ENCODE measurements at places on chromosomes 6 and 20.

DNA sequence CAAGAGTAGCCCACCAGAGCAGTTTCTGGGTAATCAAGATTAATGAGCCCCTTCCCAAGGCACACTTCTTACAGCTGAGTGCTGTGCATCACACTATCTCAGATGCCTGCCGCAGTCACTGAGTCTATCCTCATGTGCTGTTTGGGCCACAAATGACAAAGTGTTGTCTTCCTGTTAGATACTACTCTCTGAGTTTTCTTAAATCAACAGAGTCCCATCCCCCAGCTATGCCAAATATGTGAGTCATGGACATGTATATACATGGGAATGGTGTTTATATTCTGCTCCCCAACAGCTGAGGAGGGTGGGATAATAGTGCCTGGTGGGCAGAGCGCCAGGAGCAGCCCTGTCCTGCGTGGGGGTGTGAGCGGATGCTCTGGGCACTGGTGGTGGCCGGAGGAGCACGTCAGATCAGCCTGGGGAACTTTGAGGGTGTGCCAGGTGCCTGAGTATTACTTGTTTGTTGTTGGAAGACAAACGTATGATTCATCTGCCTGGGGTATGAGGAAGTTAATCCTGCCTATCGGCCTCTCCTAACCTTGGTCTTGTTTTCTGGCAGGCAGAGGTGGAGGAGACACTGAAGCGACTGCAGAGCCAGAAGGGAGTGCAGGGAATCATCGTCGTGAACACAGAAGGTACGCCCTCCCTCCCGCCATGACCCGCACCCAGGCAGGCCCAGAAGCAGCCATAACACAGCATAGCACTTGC, 9.6 kb downstream of the DYNLRB1 start:
- DNase-seq = peak; percentile 52

GRCh38 chr6:43764772-43765171, 5.2 kb upstream of the VEGFA start:
- DNase-seq = no peak

DNA sequence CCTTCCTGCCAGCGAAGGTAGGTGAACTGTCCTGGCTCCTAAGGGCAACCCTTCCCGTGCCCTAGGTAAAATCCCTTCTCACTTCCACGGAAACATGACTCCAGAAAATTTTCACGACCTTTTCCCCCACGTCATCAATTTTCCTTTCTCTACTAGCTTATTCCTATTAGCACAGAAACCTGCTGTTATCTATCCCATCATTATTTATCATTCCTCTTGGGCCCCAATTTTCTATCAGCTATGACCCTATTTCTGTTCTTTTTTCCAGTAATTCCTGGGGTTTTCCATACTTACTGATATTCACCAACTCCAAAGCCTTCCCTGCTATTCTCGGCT, 23.8 kb upstream of the GCM1 start:
- no peak for DNase-seq

DNA sequence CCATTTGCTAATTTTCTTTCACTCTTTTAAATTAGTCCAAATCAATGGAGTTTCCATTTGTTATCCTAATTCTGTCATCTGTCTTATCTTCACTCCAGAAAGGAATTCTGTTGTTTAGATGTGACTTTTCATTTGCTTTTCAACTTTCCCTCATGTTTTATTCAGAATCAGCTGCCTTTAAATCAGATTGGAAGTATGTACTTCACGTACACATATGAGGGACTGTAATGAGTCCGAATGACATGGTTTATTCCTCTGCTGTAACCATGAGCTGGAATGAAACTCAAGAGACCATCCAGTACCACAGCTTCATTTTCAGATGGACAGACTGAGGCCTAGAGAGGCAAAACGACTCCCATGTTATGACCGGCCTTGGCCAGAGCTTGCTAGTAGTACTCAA, 302.3 kb downstream of the KIF16B start:
- no peak for DNase-seq

- DNase-seq = no peak
Measured at GRCh38 chr6:154414021-154414813, 57.6 kb upstream of the IPCEF1 start.

GRCh38 chr6:40819182-40819834, 219.7 kb downstream of the UNC5CL start:
- no peak for DNase-seq

DNA sequence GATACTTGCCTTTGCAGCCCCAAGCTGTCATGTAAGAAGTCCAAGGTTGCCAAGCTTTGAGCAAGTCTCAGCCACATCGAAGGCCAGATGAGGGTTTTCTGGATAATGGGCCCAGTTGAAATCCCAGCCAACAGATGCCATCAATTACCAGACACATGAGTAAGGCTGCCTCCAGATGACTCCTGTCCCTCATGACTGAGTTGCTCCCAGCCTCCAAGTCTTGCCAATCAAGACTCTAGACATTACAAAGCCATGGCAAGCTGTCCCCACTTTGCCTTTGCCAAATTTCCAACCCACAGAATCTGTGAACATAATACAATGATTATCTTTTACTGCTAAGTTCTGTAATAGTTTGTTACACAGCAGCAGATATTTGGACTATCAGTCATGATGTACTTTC, 76.8 kb upstream of the ARMC2 start:
- no peak for DNase-seq

DNA sequence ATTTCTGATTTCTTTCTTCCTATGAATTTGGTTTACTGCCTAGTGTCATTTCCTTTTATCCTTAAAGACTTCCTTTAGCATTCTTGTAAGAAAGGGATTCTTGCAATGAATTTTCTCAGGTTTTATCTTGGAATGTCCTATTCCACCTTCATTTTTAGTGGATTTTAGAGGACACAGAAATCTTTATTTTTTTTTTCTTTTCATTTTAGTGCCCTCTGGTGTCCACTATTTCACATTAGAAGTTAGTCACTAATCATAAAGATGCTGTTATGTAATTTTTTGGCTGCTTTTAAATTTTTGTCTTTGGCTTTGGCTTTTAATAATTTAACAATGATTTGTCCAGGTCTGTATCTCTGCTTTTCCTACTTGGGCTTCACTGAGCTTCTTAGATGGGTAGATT, 28.1 kb downstream of the LMBRD1 start:
- DNase-seq = no peak

GRCh38 chr6:147906361-147906760, 397.9 kb downstream of the SAMD5 start:
- DNase-seq = no peak

DNA sequence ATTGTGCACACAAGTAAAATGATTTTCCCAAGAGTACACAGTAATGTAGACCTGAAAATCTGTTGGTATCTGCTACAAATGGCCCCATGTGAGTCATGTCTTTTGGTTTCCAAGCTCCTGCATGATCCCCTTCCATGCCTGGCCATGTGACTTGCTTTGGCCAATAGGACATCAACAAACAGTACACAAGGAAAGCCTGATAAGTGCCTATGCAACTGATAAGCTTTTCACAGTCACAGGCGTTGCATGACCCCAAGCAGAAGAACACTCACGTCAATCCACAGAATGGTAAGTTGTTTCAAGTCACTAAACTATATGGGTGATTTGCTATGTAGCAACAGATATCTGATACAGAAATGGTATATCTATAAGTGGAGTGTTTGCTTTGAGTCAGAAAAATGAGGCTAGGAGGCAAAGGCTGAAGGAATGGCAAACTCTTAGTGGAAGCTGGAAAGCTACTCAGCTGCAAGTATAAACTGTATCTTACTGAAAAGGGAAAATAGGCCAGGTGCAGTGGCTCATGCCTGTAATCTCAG, 160.1 kb upstream of the BEND3 start:
- DNase-seq = no peak

- no peak for DNase-seq
Measured at GRCh38 chr6:167137081-167137480, 14.2 kb downstream of the CCR6 start.

DNA sequence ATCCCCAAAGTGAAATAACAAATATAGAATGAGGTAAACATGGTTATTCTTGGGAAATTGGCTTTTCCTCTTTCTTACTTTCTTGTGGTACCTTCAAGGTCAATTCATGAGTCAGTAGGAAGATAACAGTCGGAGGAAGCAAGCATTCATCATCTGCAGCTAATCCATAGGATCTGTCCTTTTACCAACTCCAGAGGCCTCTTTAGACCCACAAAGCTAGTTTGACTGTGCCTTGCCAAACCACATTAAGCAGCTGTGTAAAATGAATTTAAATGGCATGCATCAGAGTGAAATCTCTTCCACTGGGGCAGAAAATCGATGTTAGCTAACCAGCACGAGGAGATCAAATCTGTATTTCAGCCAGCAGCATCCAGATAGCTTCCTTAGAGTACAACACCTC, 171.3 kb downstream of the TMEM242 start:
- no peak for DNase-seq

- DNase-seq = no peak
Measured at GRCh38 chr6:155004576-155005372, 9.7 kb downstream of the TIAM2 start.

DNA sequence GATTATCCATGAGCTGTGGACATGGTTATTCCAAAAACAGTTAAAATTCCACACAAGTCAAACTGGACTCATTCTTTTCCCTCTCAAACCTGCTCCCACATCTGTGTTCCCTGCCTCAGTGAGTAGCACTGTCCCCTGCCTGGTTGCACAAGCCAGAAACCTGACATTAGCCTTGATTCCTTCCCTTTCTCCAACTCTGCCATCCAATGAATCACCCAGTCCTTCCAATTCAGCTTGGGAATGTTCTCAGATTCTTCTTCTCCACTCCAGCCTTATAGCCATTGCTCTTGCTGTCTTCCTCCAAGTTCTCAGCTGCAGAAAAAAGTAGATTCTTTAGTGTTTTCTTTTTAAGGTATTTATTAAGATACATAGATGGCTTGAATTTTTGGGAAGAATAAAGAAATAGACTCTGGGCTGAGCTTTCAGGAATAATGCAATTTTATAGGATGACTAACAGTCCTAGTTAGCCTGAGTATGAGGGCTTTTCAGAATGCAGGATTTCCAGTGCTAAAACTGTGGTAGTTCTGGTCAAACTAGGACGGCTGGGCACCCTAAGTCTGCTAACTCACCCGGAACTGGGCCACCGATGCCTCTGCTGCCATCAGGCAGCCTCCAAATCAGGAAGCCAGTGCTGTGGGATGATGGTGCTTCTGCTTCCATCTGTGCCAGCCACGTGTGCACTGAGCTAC, 18.2 kb upstream of the SASH1 start:
- peak; percentile 3 for DNase-seq

DNA sequence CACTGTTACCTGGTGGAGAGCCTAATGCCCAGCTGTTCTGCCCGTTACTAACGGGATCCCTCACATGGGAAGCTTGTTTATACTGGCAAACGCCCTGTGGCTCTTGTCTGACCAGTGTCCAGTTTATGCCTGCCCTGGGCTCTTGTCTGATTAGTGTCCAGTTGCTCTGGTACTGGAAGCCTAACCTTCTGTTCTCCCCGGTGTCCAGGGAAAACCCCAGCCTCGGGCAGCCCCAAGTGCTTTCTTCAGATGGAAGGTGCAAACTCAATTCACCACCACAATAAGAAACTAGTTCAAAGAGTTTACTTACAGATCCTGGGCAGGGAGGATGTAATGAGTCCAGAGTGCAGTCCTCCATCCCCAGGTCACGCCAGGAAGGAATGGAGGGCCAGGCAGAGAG, 148.4 kb downstream of the TBXT start:
- DNase-seq = no peak

GRCh38 chr6:139801571-139802321, 427.3 kb upstream of the CITED2 start:
- no peak for DNase-seq

GRCh38 chr6:2558098-2558680, 192.5 kb downstream of the MYLK4 start:
- DNase-seq = no peak

DNA sequence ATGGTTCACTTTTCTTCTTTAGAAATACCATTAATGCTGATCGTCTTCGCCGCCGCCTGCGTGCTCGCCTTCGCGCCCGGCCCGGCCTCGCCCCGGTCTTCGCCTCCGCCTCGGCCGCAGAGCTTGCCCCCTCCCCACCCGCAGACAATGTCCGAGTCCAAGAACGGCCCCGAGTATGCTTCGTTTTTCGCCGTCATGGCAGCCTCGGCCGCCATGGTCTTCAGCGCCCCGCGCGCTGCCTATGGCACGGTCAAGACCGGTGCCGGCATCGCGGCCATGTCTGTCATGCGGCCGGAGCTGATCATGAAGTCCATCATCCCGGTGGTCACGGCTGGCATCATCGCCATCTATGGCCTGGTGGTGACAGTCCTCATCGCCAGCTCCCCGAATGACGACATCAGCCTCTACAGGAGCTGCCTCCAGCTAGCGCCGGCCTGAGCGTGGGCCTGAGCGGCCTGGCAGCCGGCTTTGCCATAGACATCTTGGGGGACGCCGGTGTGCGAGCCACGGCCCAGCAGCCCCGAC, 4.8 kb upstream of the PRPH2 start:
- DNase-seq = peak; percentile 30

DNA sequence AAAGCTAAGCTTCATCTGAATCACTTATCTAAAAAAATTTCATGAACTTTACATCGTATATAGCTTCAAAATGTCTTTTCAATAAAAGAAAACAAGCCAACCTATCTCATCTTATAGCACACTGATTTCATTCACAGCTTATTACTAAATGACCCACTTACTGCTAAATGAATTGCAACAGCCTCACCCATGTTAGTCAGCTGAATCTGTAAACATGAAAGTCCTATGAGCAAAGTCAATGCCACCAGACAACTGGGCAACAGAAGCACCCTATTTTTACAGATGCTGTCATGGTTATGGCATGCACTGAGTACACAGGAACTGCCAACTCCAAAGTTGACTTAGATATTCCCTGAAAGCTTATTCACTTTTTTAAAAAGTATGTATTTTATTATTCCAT, 41.2 kb upstream of the DST start:
- no peak for DNase-seq

GRCh38 chr6:100657678-100658330, 193.1 kb upstream of the SIM1 start:
- DNase-seq = no peak

GRCh38 chr6:136887953-136888352, 34.1 kb upstream of the SLC35D3 start:
- no peak for DNase-seq

- DNase-seq = no peak
Measured at GRCh38 chr20:51661609-51662178, 106.5 kb downstream of the ATP9A start.

GRCh38 chr6:53042112-53042511, 23.1 kb upstream of the FBXO9 start:
- DNase-seq = no peak
